MCF 10A (cell line): ENCODE measurements at places on chromosomes 13 and 19. TPM values are rescaled to one million over a fixed set of nuclear protein-coding genes. Genes with fewer than 3 reads are reported as not detected.

PLK5 gene
- total RNA-seq, result 0.21 and 0.22 TPM in 2 replicates

GRCh38 chr13:46578590-46578975, 25.6 kb downstream of the LRCH1 start:
- no peak for DNase-seq

GRCh38 chr19:10283301-10284064, 3.3 kb upstream of the ICAM4 start:
- DNase-seq, result no peak

ZNF317 gene
- total RNA-seq, result 33.9 and 36.6 TPM in 2 replicates

GRCh38 chr19:2648528-2648937, 54.0 kb downstream of the GNG7 start:
- DNase-seq, result peak; percentile 80

DNA sequence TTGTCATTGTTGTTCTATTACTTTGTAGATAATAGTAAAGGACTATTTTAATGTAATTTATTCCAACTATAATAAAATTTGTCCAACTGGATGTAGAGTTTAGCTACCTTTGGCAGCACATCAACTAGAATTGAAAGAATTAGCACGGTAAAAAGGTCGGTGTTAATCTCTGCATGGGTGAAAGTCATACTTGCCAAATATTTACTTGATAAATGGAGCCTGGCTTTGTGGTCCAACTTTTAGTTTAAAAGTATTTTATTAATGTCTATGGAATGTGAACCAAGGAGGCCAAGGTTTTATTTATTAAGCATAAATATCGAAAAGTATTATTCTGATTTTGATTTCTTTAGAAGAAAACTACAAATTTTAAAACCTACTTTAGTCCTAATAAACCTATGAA, 1389.0 kb downstream of the PCDH9 start:
- DNase-seq, result no peak

FCHO1 gene
- total RNA-seq, result 0.10 and 0.23 TPM in 2 replicates

CERS1 gene
- total RNA-seq, result not detected in 2 replicates

- DNase-seq, result no peak
Observed at GRCh38 chr19:944663-945241, 18.9 kb downstream of the ARID3A start.

DNA sequence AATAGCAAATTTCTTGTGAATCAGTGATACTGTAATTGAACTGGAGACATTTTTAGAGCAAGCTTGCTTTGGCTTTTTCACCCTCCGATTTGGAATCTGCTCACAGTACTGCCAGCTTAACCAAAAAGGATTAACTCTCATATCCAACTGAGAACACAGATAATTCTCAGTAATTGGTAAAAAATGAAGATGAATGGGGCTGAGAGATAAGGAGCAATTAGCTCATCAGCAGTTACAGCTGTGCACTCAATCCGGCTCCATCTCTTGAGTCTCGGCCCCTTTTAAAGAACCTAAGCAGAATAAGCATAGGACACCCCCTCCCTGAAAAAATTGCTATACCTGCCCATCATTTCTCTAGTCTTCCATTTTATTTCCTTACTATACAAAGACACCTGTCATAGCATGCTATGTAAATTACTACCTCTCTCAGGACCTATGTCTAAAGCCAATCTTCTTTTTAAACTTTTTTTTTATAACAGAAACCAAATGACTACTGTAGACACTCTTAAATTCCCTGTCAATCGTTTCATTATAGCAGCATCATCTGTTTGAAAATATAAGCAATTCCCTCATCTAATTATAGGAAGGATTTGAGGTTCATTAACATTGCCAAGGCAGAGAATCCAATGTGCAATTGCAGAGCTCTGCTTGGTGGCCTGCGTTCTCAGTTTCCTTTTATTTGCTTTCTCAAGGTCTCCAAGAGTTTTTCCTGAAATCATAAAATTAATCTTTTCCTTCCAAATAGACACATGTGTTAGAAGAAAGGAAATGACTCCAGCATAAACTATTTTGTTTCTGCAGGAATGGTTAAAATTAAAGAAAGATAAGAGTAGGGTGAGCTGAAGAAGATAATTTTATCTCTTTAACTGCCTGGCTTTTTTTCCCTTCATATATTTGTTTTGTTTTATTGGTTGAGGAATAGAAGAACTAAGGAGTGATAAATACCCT, 242.1 kb downstream of the DACH1 start:
- no peak for DNase-seq
